ENCODE measurements at places on chromosomes 2 and 18. TPM values are rescaled to one million over a fixed set of nuclear protein-coding genes. Genes with fewer than 3 reads are reported as not detected.

Gene ELMOD3
- 9.8 TPM for total RNA-seq

Gene FBXO36
- 1.2 TPM for total RNA-seq

Gene GPR45
- not detected for total RNA-seq

Gene GPR155
- total RNA-seq = 10.9 TPM

Gene HJURP
- total RNA-seq = not detected

Gene MTHFD2
- 26.8 TPM for total RNA-seq

Gene KCNJ3
- 3.4 TPM for total RNA-seq

GRCh38 chr2:101111917-101112771 is 39.0 kb downstream of the TBC1D8 start:
- DNase-seq = no peak

DNA sequence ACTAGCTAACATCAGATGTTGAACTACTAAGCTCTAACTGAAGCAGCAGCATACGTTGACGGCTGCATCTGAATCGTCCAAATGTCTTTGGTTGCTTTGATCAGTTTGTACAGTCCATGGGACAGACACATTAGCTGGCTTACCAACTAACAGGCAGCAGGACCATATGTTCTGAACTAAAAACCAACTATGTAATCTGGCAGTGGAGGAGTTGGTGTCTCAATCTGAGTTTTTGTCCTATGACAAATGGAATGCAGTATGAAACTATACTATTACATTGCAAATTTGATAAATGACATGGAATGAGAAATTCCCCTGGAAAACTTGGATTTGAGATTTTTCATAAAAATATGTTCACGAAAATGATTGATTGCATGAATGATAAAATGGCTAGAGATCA is 79.5 kb downstream of the EPHA4 start:
- DNase-seq = no peak

DNA sequence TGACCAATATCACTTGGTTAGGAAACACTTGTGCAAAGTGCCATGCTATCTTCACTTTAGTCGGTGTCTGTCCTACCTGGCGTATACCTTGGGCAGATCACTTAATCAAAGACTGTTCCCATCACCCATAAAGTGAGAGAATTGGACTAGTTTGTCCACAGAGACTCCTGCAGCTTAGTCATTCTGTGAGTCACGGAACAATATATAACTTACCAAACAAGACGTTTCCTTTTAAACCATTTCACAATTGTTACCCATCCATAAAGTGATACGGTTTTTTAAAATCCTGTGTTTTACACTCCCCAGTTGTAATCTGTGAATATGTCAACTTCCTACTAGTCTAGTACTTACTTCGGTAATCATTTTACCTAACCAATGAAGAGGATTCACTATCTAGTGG is 499.3 kb upstream of the SMIM21 start:
- DNase-seq = no peak

DNA sequence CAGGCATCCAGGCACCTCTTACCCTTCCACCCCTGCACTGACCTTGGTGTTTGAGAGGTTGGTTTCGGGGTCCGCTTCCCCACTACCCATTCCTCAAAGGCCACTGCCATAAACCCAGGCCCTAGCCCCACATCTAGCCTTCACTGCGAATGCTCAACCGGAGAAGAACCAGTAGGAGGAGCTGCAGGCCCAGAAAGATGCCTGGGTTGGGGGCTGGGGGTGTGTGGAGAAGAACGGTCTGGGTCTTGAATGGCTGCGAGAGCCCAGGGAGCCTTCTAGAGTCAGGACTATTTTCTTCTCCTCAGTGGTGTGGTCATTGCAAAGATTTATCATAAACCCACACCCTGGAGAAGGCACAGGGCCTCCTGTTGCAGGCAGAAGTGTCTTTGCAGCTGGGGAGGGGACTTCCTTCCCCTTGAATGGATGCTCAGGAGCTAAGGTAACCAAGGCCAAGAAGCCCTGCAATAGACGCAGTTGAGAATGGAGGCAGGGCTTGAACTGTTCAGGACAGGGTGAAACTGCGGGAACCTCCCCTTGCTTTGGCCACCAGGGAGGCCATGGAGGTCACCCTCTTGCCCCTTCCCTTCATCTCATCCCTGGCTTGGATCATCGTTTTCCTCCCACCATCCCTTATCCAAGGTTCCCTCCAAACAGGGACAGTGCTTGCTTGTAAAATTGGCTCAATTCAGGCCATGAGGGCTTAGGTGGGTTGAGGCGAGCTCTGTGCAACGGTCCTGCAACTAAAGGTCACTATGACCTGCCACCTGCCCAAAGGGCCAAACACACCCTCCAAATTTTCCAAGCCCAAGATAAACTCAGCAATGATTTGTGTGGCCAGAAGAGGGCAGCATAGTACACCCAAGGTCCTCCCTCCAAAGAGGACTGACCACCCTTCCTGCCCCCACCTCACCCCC is 20.9 kb downstream of the THNSL2 start:
- no peak for DNase-seq

GRCh38 chr2:95343429-95344214 is 46.5 kb downstream of the KCNIP3 start:
- peak; percentile 73 for DNase-seq

DNA sequence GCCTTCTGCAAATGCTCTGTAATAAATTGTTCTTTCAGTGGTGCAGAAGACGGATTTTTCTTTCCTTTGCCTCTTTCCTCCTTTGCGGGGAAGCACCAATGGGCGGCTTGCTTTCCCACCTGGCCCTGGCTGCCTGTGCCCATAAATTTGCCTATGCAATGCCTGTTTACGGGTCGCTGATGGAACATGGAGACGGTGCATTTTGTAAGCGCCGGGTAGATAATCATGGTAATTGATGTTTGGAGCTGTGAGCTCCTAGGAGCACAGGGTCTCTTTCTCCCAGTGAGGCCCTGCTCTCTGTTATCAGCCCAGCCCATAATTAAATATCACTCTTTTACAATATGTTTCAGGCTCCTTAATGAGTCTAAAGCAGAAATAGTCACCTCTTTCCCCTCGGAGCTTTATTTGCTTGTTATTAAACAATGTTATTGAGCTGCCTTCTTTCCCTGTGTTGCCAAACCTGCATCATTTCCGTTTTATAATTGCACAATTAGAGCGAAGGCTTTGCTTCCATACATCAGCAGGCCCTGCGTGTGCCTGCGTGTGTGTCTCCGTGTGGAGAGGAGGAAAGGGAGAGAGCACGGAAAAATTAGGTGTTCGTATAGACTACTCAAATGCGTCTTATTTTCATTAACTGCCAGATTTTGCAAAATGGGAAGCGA is 437.4 kb upstream of the POU3F3 start:
- DNase-seq = no peak

DNA sequence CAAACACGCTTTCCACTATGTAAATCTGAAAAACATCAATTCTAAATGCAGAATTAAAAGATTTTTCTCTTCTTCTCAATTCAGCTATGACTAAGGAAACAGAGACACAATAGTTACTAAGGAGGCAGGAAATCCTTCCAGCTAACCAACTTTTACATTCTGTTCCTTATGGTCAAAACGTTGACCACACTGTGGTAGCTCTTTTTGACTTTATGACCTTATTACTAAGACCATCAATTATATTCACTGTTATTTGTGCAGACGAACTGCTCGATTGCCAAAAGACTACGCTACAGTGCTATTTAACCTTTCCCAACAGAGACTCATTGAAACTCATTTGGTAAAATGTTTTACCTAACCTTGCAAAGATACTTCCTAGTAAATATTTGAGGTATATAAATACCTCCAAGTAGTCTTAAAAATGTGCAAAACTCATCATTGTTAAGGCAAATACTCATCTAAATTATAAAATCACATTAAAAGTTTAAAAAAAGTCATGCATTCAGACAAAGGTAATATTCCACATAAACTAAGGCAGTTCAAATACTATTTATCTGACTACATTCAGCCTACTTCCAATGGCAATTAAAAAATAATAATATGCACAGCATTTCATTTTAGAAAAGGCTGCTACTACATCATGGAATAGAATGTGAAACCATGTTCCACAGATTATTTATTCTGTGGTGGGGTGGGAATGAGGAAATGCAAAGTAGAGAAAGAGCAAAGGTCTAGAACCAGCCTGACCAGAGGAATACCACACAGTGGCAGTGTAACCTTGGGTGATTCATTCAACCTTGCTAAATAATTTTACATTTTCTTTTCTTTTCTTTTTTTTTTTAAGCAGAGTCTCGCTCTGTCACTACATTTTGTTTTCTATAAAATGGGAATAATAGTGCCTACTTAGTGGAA is 139.9 kb downstream of the THADA start:
- DNase-seq = no peak

- peak; percentile 79 for DNase-seq
Observed at GRCh38 chr2:174682007-174682577, 82.2 kb downstream of the CHRNA1 start.

- DNase-seq = no peak
Observed at GRCh38 chr18:79460481-79461300, 65.0 kb downstream of the NFATC1 start.

DNA sequence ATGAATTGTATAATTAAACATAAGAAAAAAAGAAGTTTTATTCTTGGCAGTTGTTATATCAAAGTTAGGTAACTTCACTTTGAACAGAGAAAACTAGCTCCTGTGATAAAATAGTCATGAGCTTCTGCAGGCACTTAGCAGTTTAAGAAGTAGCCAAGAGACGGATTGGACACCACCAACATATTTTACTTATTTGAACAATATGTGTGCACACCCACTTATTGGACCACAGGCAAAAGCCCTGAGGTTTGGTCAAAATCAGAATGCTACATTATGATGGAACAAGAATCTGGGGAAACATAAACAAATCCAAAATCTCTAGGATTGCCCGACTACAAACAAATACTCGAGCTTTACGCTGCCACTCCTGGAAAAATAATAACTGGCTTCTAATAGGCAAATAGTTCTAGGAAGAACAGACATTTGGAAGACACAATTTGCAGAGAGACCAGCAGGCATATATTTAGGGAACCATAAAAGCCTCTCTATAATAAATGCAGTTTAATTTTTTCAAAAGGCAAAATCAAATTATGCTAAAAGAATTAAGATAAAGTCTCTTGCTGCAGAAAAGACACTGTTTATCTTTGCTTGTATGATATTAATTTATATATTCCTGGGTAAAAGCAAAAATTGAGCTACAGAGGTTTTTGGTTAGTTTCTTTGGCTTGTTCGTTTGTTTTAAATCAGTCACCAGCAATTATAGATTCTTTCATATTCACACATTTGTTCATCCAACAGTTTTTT is 117.9 kb downstream of the CDC42EP3 start:
- DNase-seq = no peak

DNA sequence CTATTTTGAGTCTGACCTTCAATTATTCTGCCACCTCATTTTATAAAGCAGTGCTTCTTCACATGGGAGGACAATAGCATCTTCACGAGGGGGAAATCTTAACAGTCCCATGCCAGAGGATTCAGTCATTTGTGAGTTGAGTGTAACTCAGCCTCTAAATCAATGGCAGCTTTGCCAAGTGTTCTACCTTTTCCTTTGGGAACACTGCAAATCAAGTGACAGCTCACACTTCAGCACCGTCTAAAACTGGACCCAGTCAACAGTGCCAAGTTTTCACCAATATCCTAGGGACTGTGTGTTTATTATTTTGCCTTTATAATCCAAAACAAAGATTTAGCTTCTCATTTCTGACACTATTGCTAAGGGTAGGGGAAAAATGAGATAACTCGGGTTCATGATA is 133.6 kb downstream of the FIGN start:
- no peak for DNase-seq

DNA sequence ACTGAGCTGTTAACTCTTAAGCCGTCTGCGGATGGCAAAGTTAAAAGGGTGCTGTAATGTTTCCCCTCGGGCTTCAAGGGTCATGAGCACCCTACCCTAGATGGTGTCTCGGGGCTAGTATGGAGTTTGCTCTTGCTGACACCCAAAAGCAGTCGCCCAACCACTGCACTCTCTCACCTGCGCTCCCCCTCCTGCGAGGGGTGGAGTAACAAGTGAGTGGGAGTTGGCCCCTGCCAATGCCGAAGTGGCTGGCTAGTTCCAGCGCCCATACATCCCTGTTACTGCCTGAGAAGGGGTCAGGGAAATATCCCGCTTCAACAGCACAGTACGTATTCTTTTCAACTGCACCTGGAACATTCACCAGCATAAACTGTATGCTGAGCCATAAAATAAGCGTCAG is 47.5 kb downstream of the FAM117B start:
- DNase-seq = no peak

DNA sequence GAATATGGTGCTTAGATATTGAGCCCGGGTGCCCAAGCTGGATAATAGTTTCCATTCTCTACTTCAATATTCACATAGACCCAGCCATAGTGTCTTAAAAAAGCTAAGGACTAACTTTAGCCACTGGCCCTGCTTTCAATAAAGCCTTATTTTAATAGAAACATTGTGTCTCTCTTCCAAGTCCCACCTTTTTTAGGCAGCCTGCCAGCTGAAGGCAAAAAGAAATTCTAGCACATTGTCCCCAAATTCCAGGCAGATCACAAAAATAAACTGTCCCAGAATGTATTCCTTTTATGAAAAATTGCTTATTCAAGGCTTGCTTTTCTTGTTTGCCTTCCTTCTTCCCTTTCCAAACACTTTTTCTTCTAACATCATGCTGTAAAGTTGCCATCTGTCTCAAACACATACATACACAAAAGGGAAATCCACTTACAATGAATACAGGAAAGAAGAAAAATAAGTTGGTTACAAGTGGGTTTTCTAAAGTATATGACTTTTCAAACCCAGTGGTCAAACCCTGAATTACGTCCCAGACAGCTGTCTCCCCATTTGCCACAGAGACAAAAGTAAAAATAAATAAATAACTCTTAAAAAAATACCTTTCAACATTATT is 778.5 kb downstream of the BCL11A start:
- DNase-seq = no peak

GRCh38 chr2:71923143-71923525 is 224.5 kb downstream of the CYP26B1 start:
- DNase-seq = no peak

DNA sequence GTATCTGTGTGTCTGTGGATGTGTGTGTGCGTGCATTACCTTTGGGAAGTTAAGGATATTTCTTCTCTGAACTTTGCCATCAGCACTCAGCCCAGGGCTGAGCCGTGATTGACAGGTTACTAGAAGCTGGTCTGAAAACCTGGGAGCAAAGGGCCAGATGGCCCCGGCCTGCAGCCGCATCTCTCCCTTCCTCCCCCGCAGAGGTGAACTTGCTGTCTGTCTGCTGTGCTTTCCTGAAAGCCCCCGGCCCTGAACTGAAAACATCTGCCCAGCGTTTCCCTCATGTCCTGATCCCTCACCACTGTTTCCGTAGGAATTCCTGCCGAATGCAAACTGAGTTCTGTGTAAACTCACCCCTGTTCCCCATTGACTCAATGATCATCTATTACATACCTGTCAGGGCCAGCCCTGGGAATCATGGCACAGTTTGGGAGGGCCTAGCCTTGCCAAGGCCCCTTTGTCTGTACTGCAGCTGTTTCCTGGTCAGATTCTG is 45.8 kb downstream of the MYCN start:
- no peak for DNase-seq

- peak; percentile 54 for DNase-seq
Observed at GRCh38 chr18:75107931-75108276, 101.0 kb downstream of the PTGR3 start.

- no peak for DNase-seq
Observed at GRCh38 chr18:26383454-26384270, 157.4 kb downstream of the TAF4B start.

DNA sequence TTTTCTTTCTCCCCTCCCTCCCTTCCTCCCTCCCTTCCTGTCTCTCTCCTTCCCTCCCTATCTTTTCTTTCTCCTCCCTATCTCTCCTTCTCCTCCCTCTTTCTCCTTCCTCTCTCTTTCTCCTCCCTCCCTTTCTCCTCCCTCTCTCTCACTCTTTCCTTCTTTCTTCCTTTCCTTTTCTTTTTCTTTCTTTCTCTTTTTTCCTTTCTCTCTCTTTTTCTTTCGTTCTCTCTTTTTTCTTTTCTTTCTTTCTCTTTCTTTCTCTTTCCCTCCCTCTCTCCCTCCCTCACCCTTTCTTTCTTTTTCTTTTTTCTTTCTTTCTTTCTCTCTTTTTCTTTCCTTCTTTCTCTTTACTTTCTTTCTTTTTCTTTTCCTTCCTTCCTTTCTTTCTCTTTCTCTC is 169.7 kb upstream of the LINC00305 start:
- DNase-seq = no peak
